Kidney (tissue), 22 donors: ENCODE measurements at places on chromosomes 5 and 9. TPM values are rescaled to one million over a fixed set of nuclear protein-coding genes. Genes with fewer than 3 reads are reported as not detected.
A peak's percentile ranks its signal among the peaks of the same experiment; 100 is the strongest.

Gene SAXO1
- total RNA-seq = 0.35 TPM

Gene TUT7
- total RNA-seq = 26.0 TPM

Gene DDX31
- 27.6 TPM for total RNA-seq

- H3K27me3 ChIP-seq = no peaks in the 10 kb centered on the region
- no peak overlapping the region for H3K27ac ChIP-seq
- H3K36me3 ChIP-seq = no peaks in the 10 kb centered on the region
These were observed 24.2 kb upstream of the CDC42SE2 start for GRCh38 chr5:131239686-131240085.

Gene PTGES2
- 64.1 TPM for total RNA-seq

Gene CRAT
- total RNA-seq = 32.3 TPM

GRCh38 chr5:158084292-158084691 is 225.3 kb upstream of the CLINT1 start:
- H3K27me3 ChIP-seq = no peaks in the 10 kb centered on the region
- no peaks in the 10 kb centered on the region for H3K4me1 ChIP-seq
- no peak for DNase-seq
- no peaks in the 10 kb centered on the region for H3K36me3 ChIP-seq

- H3K4me3 ChIP-seq = no peak overlapping the region
- no peaks in the 10 kb centered on the region for H3K27me3 ChIP-seq
- H3K36me3 ChIP-seq = no peaks in the 10 kb centered on the region
- H3K4me1 ChIP-seq = no peaks in the 10 kb centered on the region
These were observed 111.6 kb downstream of the NREP start for GRCh38 chr5:111645303-111645838.

GRCh38 chr9:36897019-36897418 is 137.0 kb downstream of the PAX5 start:
- no peaks in the 10 kb centered on the region for H3K4me1 ChIP-seq
- DNase-seq = no peak
- no peaks in the 10 kb centered on the region for H3K27me3 ChIP-seq

GRCh38 chr9:30774326-30774725 is 1610.1 kb upstream of the ACO1 start:
- no peaks in the 10 kb centered on the region for H3K36me3 ChIP-seq
- no peak overlapping the region for H3K4me3 ChIP-seq
- H3K27ac ChIP-seq = no peak overlapping the region
- no peaks in the 10 kb centered on the region for H3K4me1 ChIP-seq
- peak; percentile 3 for DNase-seq

Gene FOXD4L5
- 0.09 TPM for total RNA-seq

DNA sequence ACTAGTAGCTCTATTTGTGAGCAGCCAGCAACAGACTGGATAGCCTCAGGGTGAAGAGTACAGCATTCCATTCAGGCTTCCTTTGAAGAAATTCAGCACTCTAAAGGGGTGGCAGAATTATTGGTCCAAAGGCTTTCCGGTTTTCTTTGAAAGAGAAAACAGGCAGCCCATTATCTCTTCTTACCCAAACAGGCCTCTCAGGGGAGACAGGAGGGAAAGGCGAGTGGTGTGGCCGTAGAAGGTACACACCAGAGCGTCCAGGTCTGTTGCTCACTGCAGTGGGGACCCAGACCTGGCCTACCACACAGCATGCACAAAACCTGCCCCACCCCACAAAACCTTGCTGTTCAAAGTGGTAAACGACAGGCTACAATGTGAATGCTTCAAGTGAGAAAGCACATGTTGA is 83.3 kb downstream of the ZNF608 start:
- no peaks in the 10 kb centered on the region for H3K36me3 ChIP-seq
- no peaks in the 10 kb centered on the region for H3K27me3 ChIP-seq
- H3K4me3 ChIP-seq = no peak overlapping the region
- DNase-seq = no peak

- H3K27me3 ChIP-seq = no peaks in the 10 kb centered on the region
- no peak for DNase-seq
- no peak overlapping the region for H3K4me3 ChIP-seq
- H3K36me3 ChIP-seq = no peaks in the 10 kb centered on the region
These were observed 32.4 kb upstream of the STX17 start for GRCh38 chr9:99873943-99874584.

Gene TCF7
- 15.6 TPM for total RNA-seq

Gene BTNL8
- total RNA-seq = 0.19 TPM

- H3K4me1 ChIP-seq = no peaks in the 10 kb centered on the region
- peaks cover 2% of the 10 kb centered on the region for H3K27me3 ChIP-seq
- H3K4me3 ChIP-seq = no peak overlapping the region
- no peak for DNase-seq
These were observed 15.5 kb downstream of the IGFBPL1 start for GRCh38 chr9:38408719-38409118.

DNA sequence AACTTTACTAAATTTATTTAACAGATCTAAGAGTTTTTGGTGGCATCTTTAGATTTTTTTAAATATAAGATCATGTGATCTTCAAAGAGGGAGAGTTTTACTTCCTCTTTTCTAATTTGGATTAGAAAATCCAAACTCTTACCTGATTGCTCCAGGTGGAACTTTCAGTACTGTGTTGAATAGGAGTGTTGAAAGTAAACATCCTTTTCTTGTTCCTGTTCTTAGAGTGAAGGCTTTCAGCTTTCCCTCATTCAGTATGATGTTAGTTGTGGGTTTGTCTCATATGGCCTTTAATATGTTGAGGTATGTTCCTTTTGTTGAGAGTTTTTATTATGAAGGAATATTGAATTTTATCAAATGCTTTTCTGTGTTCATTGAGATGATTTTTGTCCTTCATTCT is 650.0 kb upstream of the SGCD start:
- no peak overlapping the region for H3K4me3 ChIP-seq
- no peak for DNase-seq
- H3K27me3 ChIP-seq = no peaks in the 10 kb centered on the region
- no peaks in the 10 kb centered on the region for H3K4me1 ChIP-seq

- H3K27ac ChIP-seq = no peak overlapping the region
- no peak overlapping the region for H3K4me3 ChIP-seq
- no peak for DNase-seq
- H3K27me3 ChIP-seq = no peaks in the 10 kb centered on the region
- H3K36me3 ChIP-seq = no peaks in the 10 kb centered on the region
These were observed 11.3 kb upstream of the RIOK2 start for GRCh38 chr5:97194366-97194765.

Gene ECM2
- 7.6 TPM for total RNA-seq

DNA sequence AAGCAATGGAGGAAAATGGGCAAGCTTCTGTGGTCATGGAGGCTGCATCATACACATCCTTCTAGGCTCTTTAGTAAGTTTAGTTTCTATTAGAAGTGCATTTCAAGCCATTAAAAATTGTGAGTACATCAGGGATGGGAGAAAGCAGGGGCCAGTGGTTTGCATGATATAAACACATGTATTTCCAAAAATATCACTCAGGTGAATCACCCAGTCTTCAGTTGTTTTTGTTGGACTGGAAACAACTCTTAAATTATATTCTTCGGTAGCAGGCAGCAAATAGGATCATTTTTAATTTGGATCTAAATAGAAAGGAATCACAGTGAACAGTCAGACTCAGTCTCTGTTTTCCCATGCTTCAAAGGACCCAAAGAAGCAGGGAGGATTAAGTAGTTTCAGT is 657.9 kb downstream of the TLR4 start:
- DNase-seq = no peak
- no peaks in the 10 kb centered on the region for H3K4me1 ChIP-seq
- no peak overlapping the region for H3K27ac ChIP-seq
- no peaks in the 10 kb centered on the region for H3K36me3 ChIP-seq
- H3K4me3 ChIP-seq = no peak overlapping the region

GRCh38 chr9:73182928-73183327 is 31.3 kb downstream of the ANXA1 start:
- no peak overlapping the region for H3K4me3 ChIP-seq
- no peaks in the 10 kb centered on the region for H3K4me1 ChIP-seq
- H3K36me3 ChIP-seq = no peaks in the 10 kb centered on the region

DNA sequence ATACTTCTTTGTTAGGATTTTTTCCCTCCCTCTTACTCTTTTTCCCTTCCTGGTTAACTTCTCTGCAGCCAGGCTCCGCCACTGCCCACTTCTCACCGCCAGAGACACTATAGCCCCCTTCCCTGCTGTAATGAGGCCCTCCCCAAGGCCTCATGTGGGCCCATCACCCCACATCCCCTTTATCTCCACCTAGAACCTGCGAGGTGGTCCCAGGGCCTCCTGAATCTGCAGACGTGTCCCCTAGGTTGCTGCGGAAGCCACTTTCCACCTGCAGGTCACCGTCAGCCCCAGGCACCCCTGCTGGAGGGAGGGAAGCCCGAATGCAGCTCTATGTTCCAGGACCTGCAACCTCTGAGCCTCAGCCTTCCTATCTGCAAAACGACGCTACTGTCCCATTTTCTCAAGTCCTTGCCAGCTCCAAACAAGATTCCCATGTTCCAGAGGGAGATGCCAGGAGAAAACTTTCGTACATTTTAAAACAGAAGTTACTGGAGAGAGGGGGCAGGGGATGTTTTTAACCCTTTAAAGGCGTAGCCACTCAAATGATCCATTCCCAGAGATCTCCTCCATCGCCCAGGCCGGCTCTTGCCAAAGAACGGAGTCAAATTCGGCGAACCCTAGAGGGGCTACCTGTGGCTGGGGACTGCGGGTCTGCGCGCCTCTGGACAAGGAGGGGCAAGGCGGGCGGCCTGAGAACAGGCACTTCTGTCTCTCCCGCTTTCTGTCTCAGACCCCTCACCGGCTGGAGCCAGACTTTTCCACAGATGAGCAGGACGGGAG is 929 bp downstream of the SH3PXD2B start:
- no peaks in the 10 kb centered on the region for H3K4me1 ChIP-seq
- no peak for DNase-seq
- H3K36me3 ChIP-seq = no peaks in the 10 kb centered on the region
- peak overlapping the region; percentile 43 for H3K4me3 ChIP-seq
- H3K27ac ChIP-seq = peak overlapping the region; percentile 44

DNA sequence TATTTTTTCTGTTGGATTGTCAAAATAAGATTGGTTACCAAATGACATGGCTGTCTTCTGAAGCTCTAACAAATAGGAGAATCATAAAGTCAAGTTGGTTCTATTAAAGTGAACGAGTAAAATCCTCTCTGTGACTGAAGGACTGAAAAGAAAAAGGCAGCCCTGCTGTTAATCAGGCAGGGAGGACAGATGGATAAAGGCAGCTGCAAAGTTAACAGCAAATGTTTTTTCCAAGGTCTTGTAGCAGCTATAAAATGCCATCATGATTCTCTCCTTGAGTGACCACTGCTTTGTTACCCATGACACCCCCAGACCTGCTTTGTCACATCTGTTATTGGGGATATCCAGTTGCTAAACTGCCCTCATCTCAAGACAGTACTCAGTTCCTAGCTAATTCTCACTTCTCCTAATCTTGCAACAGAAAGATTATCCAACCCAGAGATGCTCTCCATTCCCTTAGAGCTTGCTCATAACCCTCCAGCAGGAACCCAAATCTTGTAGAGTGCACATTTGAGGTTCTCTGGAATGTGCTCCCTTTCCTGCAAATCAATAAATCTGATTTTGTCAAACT is 89.7 kb upstream of the PARP8 start:
- H3K27ac ChIP-seq = no peak overlapping the region
- no peak overlapping the region for H3K4me3 ChIP-seq
- H3K36me3 ChIP-seq = no peaks in the 10 kb centered on the region
- no peaks in the 10 kb centered on the region for H3K27me3 ChIP-seq

DNA sequence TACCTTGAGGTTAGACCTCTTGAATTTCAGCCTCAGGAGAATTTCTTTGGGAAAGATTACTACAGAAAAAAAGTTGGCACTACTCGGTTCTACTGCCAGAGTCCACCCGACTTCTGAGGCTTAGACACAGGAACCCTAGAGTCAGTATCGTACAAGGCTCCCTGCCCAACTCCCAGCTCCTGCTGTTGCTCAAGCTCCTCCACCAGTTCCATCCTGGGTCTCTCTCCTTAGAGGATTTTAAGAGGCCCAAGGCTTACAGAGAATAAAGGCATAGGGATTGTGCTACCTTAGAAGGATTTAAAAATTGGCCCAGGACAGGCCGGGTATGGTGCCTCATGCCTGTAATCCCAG is 29.0 kb upstream of the SSBP2 start:
- DNase-seq = no peak
- H3K27me3 ChIP-seq = no peaks in the 10 kb centered on the region
- no peak overlapping the region for H3K4me3 ChIP-seq
- peaks cover 14% of the 10 kb centered on the region for H3K4me1 ChIP-seq
- H3K36me3 ChIP-seq = no peaks in the 10 kb centered on the region

Gene OR1Q1
- total RNA-seq = not detected

GRCh38 chr5:75457691-75458090 is 53.7 kb downstream of the CERT1 start:
- no peak for DNase-seq
- H3K27ac ChIP-seq = no peak overlapping the region
- no peaks in the 10 kb centered on the region for H3K36me3 ChIP-seq

- no peaks in the 10 kb centered on the region for H3K27me3 ChIP-seq
- H3K36me3 ChIP-seq = no peaks in the 10 kb centered on the region
- H3K27ac ChIP-seq = no peak overlapping the region
- H3K4me3 ChIP-seq = no peak overlapping the region
- H3K4me1 ChIP-seq = no peaks in the 10 kb centered on the region
These were observed 1176.1 kb downstream of the CDH9 start for GRCh38 chr5:25862276-25862675.

- H3K36me3 ChIP-seq = no peaks in the 10 kb centered on the region
- no peak overlapping the region for H3K4me3 ChIP-seq
- no peak for DNase-seq
- no peaks in the 10 kb centered on the region for H3K27me3 ChIP-seq
- peaks cover 10% of the 10 kb centered on the region for H3K4me1 ChIP-seq
These were observed 71.3 kb downstream of the GLIS3 start for GRCh38 chr9:4228606-4229005.

GRCh38 chr5:127136908-127137307 is 63.6 kb upstream of the C5orf63 start:
- H3K27me3 ChIP-seq = no peaks in the 10 kb centered on the region
- no peak overlapping the region for H3K27ac ChIP-seq
- no peak overlapping the region for H3K4me3 ChIP-seq
- H3K36me3 ChIP-seq = no peaks in the 10 kb centered on the region
- H3K4me1 ChIP-seq = no peaks in the 10 kb centered on the region
- DNase-seq = no peak

GRCh38 chr5:136114414-136115125 is 18.1 kb upstream of the SMAD5 start:
- DNase-seq = no peak
- no peak overlapping the region for H3K4me3 ChIP-seq
- no peaks in the 10 kb centered on the region for H3K27me3 ChIP-seq
- no peaks in the 10 kb centered on the region for H3K4me1 ChIP-seq

- peak overlapping the region; percentile 55 for H3K27ac ChIP-seq
- no peak for DNase-seq
- H3K36me3 ChIP-seq = no peaks in the 10 kb centered on the region
- H3K4me3 ChIP-seq = no peak overlapping the region
- H3K27me3 ChIP-seq = no peaks in the 10 kb centered on the region
These were observed 7.2 kb downstream of the PDLIM4 start for GRCh38 chr5:132264546-132265335.

DNA sequence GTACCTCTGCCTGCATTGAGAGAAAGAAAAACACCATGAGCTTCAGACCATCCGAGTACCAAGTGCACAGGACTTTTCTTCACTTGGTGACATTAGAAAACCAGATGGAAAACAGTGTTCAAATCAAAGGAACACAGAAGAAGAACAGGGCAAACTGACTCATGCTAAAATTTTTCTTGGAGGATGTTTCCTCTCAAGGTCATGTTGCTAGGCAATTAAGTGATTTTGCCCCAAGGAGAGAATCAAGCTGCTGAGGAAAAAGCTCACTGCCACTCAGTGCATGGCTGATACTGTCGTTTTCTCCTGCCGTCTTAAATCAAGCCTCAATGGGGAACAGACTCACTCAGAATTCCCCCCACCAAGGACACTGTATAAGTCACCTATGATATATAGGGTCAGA is 57.9 kb upstream of the SIMC1 start:
- DNase-seq = peak; percentile 52
- H3K27me3 ChIP-seq = no peaks in the 10 kb centered on the region
- H3K4me3 ChIP-seq = no peak overlapping the region
- no peak overlapping the region for H3K27ac ChIP-seq
- no peaks in the 10 kb centered on the region for H3K4me1 ChIP-seq
